ENCODE measurements at places on chromosomes 7 and 10. TPM values are rescaled to one million over a fixed set of nuclear protein-coding genes. Genes with fewer than 3 reads are reported as not detected.

The AFAP1L2 gene
- total RNA-seq, result not detected

The GPR22 gene
- not detected for total RNA-seq

The RBP3 gene
- not detected for total RNA-seq

The PNLIPRP1 gene
- not detected for total RNA-seq

The NODAL gene
- not detected for total RNA-seq

- H3K4me3 ChIP-seq, result no peak overlapping the region
- H3K27ac ChIP-seq, result no peak overlapping the region
- H3K36me3 ChIP-seq, result no peaks in the 10 kb centered on the region
- H3K4me1 ChIP-seq, result peaks cover 2% of the 10 kb centered on the region
- DNase-seq, result no peak
These were observed 93.2 kb downstream of the SVIL start for GRCh38 chr10:29541422-29542210.

- no peaks in the 10 kb centered on the region for H3K36me3 ChIP-seq
- peak overlapping the region; percentile 77 for H3K4me3 ChIP-seq
- peaks cover 32% of the 10 kb centered on the region for H3K4me1 ChIP-seq
- peak overlapping the region; percentile 91 for H3K27ac ChIP-seq
- H3K27me3 ChIP-seq, result no peaks in the 10 kb centered on the region
These were observed 426 bp downstream of the SYPL1 start for GRCh38 chr7:106111655-106112117.

DNA sequence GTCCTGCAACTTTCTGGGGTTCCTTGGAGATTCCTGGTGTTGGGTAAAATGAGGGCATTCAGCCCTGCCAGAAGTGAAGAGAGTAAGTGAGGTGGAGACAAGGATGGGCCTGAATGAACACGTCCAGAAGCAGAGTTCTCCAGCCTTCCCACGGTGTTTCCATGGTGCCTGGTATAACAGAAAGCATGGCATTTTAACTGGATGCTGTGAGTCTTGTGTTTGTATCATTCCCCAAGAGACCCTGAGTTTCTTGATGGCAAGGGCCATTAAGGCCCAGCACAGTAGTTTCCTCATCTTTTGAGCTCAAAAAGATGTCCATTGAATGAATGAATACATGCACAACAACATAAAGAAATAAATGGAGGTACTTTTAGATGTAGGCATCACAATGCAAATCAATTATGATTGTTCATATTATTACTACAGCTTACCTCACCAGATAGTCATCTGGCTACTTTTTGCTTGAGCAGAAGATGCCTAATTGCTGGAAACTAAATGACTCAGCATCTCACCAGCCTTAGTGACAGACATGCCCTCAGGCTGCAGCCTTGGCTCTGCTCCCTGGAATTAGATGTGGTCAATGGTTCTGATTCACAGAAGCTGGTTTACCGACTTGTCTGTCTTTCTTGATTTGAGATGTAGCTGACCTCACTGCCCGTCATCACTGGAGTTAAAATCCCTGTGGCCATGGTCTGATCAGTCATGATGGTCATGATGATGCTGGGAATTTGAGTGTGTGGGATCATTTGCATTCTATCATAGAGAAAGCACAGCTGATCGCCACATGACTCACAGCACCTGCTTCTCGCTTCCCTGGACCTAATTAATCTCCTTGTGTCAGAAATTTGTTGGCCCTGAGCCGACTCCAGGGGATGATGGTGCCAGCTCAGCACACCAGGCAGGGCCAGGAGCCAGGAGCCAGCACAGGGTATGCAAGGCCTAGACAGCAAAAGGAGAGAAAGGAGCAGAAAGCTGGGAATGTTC is 83.9 kb downstream of the CXCL12 start:
- no peak overlapping the region for H3K4me3 ChIP-seq
- H3K27ac ChIP-seq, result no peak overlapping the region
- H3K36me3 ChIP-seq, result no peaks in the 10 kb centered on the region
- H3K4me1 ChIP-seq, result no peaks in the 10 kb centered on the region

DNA sequence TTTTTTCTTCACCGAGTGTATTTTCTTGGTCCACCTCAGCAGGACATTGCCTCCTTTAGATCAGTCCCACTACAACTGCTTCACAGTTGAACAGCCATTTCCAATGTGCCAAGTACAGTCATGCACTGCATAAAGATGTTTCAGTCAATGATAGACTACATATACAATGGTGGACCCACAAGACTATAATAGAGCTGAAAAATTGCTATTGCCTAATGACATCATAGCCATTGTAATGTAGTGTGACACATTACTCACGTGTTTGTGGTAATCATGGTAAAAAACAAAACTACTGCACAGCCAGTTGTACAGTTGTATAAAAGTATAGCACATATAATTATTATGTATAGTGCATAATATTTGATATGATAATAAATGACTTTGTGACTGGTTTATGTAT is 113.8 kb upstream of the HPS1 start:
- H3K4me3 ChIP-seq, result no peak overlapping the region
- no peak overlapping the region for H3K27ac ChIP-seq
- no peaks in the 10 kb centered on the region for H3K27me3 ChIP-seq
- no peaks in the 10 kb centered on the region for H3K4me1 ChIP-seq

- H3K27me3 ChIP-seq, result no peaks in the 10 kb centered on the region
- no peaks in the 10 kb centered on the region for H3K4me1 ChIP-seq
- DNase-seq, result no peak
- no peaks in the 10 kb centered on the region for H3K36me3 ChIP-seq
These were observed 50.0 kb downstream of the CALD1 start for GRCh38 chr7:134829380-134829986.

DNA sequence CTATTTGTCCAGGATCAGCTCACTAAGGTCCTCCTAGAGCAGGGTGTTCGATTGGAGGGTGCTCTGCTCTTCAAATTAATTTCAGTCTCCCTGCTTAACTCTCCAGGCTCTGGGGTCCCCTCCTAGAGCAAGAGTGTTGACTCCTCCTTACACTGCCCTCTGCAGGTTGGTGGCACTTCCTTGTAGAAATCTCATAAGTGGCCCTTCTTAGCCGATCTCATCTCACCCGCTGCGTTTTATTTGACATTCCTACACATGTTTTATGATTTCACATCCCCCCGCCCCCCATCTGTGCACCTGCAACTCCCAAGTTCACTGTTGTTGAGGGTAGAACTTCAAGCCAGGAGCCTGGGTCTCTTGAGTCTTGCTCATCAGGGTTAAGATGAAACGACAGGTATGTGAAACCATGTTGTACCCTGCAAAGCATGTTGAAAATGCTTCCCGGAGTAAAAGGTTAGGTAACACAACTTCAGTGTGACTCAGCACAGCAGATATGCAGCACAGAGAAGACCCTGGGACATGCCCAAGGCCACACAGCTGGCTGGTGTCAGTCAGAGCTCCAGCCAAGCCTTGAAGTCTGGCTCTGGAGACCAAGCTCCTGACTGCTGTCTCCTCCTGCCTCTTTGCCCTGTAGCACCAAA is 171.2 kb downstream of the PRKAG2 start:
- peaks cover 18% of the 10 kb centered on the region for H3K27me3 ChIP-seq
- peaks cover 7% of the 10 kb centered on the region for H3K4me1 ChIP-seq
- H3K27ac ChIP-seq, result no peak overlapping the region
- DNase-seq, result peak; percentile 30
- H3K4me3 ChIP-seq, result no peak overlapping the region

- no peak overlapping the region for H3K4me3 ChIP-seq
- no peak for DNase-seq
- H3K4me1 ChIP-seq, result peaks cover 7% of the 10 kb centered on the region
- H3K36me3 ChIP-seq, result peaks cover 11% of the 10 kb centered on the region
- H3K27ac ChIP-seq, result no peak overlapping the region
- no peaks in the 10 kb centered on the region for H3K27me3 ChIP-seq
These were observed 23.6 kb downstream of the BEND7 start for GRCh38 chr10:13505052-13505680.

GRCh38 chr10:89079961-89080360 is 89.4 kb downstream of the FAS start:
- H3K27ac ChIP-seq, result no peak overlapping the region
- H3K4me1 ChIP-seq, result no peaks in the 10 kb centered on the region
- H3K4me3 ChIP-seq, result no peak overlapping the region
- no peaks in the 10 kb centered on the region for H3K36me3 ChIP-seq

GRCh38 chr10:24502006-24502405 is 221.7 kb downstream of the ARHGAP21 start:
- DNase-seq, result no peak
- no peaks in the 10 kb centered on the region for H3K4me1 ChIP-seq
- peaks cover 12% of the 10 kb centered on the region for H3K36me3 ChIP-seq
- no peaks in the 10 kb centered on the region for H3K27me3 ChIP-seq

DNA sequence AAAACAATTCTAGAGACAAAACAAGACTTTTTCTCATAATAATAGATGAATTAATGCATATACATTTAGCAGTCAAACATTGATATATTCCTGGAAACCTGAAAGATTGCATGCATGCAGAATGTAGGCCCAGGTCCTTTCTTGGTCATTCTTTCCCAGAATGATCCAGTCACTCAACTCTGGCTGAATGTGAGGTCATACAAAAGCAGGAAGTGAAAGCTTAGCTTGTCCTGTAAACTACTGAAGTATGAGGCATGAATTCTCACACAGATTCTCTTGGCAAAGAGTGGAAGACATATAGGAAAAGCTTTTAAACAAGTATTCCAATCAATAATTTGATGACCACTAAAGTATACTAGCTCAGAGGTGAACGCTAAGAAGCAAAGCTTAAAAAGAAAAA is 253.9 kb downstream of the PPP1R3A start:
- H3K4me3 ChIP-seq, result no peak overlapping the region
- H3K36me3 ChIP-seq, result no peaks in the 10 kb centered on the region
- no peak overlapping the region for H3K27ac ChIP-seq

DNA sequence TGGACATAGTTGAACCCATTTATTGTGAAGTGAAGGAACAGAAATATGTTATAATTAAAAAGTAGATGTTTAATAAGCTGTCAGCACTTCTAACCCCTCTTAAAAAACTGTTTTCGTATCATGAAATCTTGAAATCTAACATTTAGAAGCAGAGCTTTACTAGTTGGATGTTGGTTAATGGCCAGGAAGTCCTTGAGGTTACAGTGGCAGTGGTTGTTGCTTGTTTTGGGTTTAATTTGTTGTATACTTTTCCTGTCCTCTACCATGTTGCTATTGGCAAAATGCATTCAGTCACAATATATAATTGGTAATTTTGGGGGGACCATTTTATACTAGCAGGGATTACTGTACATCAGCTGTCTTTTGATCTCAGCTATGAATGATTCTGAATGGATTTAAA is 60.7 kb downstream of the EXOC4 start:
- no peak overlapping the region for H3K27ac ChIP-seq
- H3K4me3 ChIP-seq, result no peak overlapping the region
- peaks cover 4% of the 10 kb centered on the region for H3K36me3 ChIP-seq
- no peaks in the 10 kb centered on the region for H3K4me1 ChIP-seq
- H3K27me3 ChIP-seq, result no peaks in the 10 kb centered on the region

DNA sequence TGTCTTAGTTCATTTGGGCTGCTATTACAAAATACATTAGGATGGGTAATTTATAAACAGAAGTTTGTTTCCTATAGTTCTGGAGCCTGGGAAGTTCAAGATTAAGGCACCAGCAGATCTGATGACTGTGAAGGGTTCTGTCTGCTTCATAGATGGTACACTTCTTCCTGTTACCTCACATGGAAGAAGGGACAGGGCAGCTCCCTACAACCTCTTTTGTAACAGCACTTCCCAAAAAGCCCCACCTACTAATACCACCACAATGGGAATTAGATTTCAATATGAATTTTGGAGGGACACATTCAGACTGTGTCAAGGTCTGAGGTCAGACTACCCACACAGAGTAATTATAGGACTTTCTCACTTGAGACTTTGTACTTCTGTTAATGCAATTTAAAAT is 260.3 kb downstream of the ARHGAP12 start:
- peaks cover 3% of the 10 kb centered on the region for H3K27me3 ChIP-seq
- no peaks in the 10 kb centered on the region for H3K36me3 ChIP-seq
- DNase-seq, result no peak
- H3K4me1 ChIP-seq, result no peaks in the 10 kb centered on the region
- H3K4me3 ChIP-seq, result no peak overlapping the region
- H3K27ac ChIP-seq, result no peak overlapping the region

DNA sequence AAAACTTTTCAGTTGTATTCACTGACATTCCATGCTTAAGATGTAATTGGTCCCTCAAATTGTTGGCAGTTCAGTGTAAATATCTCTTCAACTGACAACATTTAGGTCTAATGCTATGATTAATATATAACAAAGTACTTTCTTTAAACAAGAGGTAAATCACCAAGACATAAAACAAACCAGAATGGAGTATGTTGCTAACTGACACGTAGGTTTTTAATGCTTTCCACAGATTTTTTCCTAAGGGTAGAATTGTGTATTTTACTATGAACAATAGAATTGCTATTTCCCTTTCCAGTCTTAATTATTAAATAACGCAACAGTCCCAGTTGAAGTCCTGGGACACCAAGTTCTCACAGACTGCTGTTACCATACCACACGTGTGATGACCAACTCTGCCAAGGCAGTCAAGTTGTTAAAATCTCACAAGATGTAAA is 4.1 kb downstream of the JCAD start:
- no peaks in the 10 kb centered on the region for H3K36me3 ChIP-seq
- H3K27ac ChIP-seq, result no peak overlapping the region
- H3K4me1 ChIP-seq, result peaks cover 25% of the 10 kb centered on the region
- no peak overlapping the region for H3K4me3 ChIP-seq
- H3K27me3 ChIP-seq, result no peaks in the 10 kb centered on the region

DNA sequence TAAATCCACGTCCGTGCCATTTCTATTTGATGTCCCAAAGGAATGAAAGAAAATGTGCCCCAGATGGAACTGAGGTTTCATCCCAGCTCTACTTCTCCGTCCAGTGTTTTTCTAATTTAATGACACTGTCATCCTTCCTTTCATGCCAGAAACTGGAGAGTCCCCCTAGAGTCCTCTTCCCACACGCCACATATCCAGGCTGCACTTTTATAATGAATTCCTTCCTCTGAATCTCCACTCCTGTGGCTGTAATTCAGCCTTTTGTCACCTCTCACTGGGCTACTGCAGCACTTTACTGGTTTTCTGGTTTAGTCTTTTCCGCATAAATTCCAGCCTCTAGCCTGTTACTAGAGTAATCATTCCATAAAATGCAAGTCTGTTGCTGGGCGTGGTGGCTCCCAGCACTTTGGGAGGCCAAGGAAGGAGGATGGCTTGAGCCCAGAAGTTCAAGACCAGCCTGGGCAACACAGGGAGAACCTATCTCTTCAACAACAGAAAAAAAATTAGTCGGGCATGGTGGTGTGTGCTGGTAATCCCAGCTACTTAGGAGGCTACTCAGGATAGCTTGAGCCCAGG is 142.6 kb upstream of the RHEB start:
- H3K4me1 ChIP-seq, result no peaks in the 10 kb centered on the region
- H3K4me3 ChIP-seq, result no peak overlapping the region
- DNase-seq, result no peak
- H3K27me3 ChIP-seq, result no peaks in the 10 kb centered on the region
- H3K36me3 ChIP-seq, result no peaks in the 10 kb centered on the region

Data from HepG2 (cell line).